ENCODE measurements at places on chromosomes 7 and 10. TPM values are rescaled to one million over a fixed set of nuclear protein-coding genes. Genes with fewer than 3 reads are reported as not detected.

GRCh38 chr7:135355377-135356048 lies 121.9 kb downstream of the STRA8 start:
- no peaks in the 10 kb centered on the region for H3K27me3 ChIP-seq
- no peak for DNase-seq
- no peaks in the 10 kb centered on the region for H3K36me3 ChIP-seq
- H3K4me3 ChIP-seq: no peak overlapping the region
- no peaks in the 10 kb centered on the region for H3K4me1 ChIP-seq

The VSTM4 gene
- total RNA-seq: 11.0 TPM

DNA sequence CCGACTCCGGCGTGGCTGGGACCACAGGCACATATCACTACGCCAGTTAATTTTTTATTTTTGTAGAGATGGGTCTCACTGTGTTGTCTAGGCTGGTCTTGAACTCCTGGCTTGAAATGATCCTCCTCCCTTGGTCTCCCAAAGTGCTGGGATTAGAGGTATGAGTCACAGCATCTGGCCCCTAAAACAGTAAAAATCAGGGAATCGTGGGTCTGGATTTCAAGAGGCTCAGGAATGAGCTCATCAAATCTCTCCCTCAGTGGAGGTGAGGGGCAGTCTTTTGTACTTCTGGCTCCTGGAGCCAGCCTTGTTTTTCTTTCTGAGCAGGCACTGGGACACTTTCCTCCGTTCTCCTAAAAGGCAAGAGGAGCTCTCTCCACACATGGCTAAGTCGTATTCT lies 32.1 kb upstream of the RHEB start:
- DNase-seq: no peak
- no peaks in the 10 kb centered on the region for H3K27me3 ChIP-seq
- H3K36me3 ChIP-seq: no peaks in the 10 kb centered on the region
- no peak overlapping the region for H3K27ac ChIP-seq

The GNAI1 gene
- total RNA-seq: 32.4 TPM

GRCh38 chr7:11128498-11128897 lies 154.8 kb downstream of the PHF14 start:
- DNase-seq: no peak
- H3K27me3 ChIP-seq: no peaks in the 10 kb centered on the region
- H3K27ac ChIP-seq: no peak overlapping the region
- no peaks in the 10 kb centered on the region for H3K36me3 ChIP-seq
- no peak overlapping the region for H3K4me3 ChIP-seq
